ENCODE measurements at places on chromosomes 4 and X.

DNA sequence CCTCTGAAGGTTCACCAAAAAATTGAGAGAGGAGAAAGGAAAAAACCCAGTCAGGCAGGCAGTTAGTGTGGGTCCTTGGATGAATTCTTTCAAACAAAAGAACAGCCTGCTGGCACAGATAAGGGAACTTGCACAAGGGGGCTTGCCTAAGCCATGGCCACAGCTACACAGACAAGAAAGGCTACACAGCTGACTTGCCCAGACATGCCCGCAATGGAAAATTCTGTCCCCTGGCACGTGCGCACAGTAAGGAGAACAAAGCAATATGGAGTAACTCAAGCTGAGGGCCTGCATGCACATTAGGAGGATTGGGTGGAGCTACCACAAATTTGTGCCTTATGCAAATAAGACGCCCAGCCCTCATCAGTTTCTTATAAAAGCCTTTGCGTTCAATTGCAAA lies 512.5 kb upstream of the HTR2C start:
- no peak for DNase-seq

GRCh38 chr4:65457011-65457410 lies 213.3 kb downstream of the EPHA5 start:
- DNase-seq = no peak

DNA sequence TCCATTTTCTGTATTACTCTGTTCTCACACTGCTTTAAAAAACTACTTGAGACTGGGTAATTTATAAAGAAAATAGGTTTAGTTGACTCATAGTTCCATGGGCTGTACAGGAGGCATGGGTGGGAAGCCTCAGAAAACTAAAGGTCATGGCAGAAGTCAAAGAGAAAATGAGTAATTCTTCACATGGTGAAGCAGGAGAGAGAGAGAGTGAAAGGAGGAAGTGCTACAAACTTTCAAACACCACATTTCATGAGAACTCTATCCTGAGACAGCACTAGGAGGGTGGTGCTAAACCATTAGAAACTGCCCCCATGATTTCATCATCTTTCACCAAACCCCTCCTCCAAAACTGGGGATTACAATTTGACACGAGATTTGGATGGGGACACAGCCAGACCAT lies 108.0 kb upstream of the PBDC1 start:
- DNase-seq = no peak

DNA sequence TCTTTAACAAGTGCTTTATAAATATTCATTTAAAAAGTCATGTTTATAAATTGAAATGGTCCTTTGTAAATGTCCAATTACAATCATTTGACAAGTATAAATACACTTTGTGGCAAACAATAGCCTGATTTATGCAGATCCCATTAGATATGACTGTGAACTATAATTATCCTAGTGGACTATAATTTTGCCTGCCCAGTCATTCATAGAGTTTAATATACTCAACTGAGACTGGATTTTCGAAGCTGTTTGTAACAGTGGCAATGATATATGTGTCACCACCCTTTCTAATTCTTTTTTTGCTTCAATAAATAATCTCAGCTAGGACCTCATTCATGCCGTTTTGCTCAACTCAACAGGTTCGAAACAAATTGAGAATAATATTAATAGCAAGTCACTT lies 732.0 kb downstream of the PCDH18 start:
- no peak for DNase-seq

GRCh38 chrX:4909348-4909747 lies 1195.9 kb upstream of the PRKX start:
- DNase-seq = no peak

GRCh38 chr4:156100651-156101050 lies 147.0 kb upstream of the CTSO start:
- DNase-seq = no peak

DNA sequence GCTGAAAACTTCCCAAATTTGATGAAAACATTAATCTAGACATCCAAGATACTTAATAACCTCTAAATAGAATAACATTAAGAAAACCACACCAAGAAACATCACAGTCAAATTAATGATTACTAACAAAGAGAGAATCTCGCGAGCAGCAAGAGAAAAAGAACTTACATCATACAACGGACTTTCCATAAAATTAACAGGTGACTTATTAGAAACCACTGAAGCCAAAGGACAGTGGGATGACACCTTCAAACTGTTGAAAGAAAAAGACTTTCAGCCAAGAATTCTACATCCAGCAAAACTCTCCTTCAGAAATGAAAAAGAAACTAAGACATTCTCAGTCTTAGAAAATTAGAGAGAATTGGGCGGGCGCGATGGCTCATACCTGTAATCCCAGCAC lies 232.0 kb downstream of the SNCA start:
- DNase-seq = no peak

- no peak for DNase-seq
Measured at GRCh38 chrX:20653070-20653469, 386.4 kb upstream of the RPS6KA3 start.

DNA sequence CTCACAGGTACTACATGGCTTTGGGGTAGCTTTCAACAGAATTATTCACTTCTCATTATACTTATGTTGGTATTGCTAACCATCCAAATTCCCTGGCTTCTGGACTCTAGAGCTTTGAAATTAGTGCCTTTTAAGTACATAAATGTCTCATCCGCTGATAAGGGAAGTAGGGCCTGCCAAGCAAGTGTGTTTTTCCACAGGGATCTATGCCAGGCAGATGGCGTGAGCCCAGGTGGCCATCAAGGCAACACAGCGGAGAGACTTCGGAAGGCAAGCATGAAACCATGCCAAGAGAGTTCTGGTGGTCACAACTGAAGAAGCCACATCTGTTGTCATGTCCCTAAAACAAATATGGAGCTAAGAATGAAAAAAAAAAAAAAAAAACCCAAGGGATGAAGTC lies 503.1 kb upstream of the LCORL start:
- no peak for DNase-seq

DNA sequence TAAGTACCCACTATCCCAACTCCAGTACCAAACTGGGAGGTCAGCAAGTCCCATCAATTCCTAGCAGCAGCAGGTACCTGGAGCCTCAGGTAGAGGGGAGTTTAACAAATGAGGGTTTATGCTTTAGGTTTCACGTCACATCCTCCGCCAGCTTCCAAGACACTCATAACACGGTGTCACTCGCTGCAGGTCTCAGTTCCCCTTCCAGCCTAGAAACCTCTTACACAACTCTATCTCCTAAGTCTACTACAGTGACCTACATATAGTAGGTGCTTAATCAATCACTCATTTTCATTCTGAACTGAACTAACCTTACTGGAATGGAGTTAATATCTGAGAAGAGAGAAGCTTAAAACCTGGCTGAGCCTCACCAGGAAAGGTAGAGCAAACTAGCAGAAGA lies 96.0 kb downstream of the EFHC2 start:
- DNase-seq = no peak

GRCh38 chr4:98664959-98665358 lies 6.5 kb upstream of the TSPAN5 start:
- DNase-seq = no peak

GRCh38 chr4:8463811-8464210 lies 23.2 kb downstream of the TRMT44 start:
- DNase-seq = no peak

DNA sequence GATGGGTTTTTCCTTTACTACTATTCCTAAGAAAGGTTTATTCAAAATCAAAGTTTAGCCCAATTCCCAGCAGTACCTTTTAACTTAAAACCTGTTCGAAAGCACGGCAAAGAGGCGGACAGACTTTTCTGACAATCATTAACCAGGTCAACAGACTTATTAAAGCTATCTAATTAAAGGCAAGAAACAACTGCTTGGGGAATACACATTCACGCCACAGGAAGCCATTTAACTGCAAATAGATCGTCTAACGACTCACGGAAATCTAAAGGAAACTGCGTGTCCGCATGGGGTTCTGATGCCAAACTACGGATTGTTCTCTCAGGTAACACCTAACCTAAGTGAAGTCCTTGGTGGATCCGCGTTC lies 663 bp upstream of the USP53 start:
- DNase-seq = no peak

GRCh38 chr4:174828845-174829701 lies at the start of gene GLRA3:
Gene GLRA3 (minus strand): TSS chr4:174829247. CDS start chr4:174828811, 436 bp downstream.
- DNase-seq = peak; percentile 6

DNA sequence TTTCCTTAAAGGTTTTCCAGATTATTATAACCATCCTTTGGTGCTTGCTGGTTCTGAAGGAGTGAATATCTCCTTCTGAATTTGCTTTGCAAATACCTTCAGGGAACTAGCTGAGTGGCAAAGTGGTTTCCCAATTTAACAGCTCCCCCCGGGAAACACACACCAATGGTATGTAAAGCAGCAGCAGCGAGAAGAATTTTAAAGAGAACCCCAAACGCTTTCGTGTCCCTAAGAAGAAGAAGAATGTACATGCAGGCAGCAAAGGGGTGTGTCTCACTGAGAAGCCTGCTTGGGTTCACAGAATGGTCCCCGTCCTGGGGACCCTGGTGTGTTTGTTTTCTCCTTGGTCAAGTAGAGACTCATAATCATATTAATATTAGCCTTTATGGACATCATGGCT lies 4.2 kb upstream of the AKAP17A start:
- DNase-seq = no peak

DNA sequence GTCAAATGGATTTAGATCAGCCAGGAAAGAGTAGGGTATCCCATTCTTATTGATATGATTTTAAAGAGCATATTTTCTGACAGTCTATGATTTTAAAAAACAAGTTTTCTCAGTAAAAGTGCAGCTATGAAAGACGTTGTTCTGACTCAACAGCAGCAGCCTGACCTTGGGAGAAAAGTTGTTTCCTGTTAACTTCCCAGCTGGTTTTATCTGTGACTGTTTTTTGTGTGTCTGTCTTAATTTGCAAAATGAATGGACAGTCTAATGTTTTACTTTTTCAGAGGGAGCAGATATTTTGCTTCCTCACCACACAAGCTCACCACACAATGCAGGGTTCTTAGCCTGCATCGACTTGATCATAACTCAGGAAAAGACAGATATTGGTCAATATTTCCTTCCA lies 764 bp upstream of the MTHFD2L start:
- DNase-seq = no peak

DNA sequence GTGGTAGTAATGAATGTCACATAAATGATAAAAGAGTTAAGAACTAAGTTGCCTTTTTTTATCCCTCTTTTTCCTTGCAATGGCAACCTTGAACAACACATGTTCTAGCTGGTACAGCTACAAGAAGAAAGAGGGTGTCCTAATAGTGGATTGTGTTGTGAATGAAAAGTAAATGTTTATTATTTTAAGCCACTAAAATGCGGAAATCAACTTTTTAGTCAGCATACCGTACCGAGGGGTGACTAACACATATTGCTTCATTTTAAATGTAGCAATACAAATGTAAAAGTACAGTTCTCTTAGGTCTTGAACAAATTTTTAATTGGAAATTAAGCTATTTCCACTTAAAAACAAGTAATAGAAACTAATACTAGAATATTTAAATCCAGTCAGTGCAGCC lies 17.7 kb upstream of the AP1AR start:
- no peak for DNase-seq

DNA sequence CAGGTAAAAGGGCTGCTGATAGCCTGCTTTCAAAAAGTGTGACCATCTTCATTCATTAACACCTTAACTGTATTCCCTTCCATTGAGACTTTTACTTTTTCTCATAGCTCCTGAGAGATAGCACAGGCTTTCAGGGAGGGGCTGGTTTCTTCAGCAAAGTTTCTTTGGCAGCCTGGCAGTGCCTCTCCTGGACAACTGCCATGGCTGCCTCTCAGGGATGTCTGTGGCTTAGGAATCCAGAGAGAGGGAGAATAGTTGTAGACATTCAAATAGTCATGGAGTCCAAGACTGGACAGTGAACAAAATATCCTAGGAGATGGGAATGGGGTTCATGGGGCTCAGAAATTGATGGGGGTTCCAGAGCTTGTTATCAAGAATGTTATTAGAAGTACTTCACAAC lies 81.1 kb downstream of the FAM47B start:
- no peak for DNase-seq

GRCh38 chr4:53450773-53451172 lies 73.3 kb downstream of the FIP1L1 start:
- DNase-seq = no peak

DNA sequence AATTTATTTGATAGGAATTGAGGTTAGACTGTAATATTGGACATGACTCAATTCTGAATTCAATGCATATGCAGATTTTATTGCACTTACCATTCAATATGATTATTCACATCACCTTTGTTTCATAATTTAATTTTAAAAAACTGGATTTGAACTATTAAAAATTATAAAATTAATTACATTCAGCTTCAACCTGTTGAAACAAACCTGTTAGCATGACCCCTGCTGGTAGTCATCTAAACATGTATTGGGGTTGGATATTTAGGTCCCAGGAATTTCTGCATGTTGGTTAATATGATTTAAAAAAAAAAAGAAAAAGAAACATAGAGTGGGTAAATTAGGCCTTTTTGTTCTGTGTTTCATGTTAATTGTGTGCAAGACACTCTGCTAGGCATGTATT lies 85.9 kb downstream of the ARSJ start:
- no peak for DNase-seq

- no peak for DNase-seq
Measured at GRCh38 chr4:170805352-170805751, 715.6 kb upstream of the AADAT start.

GRCh38 chr4:80078346-80079092 lies 5.5 kb upstream of the ANTXR2 start:
- DNase-seq = no peak

GRCh38 chr4:184203300-184203699 lies 14.4 kb downstream of the ENPP6 start:
- no peak for DNase-seq

GRCh38 chrX:8849945-8850344 lies 48.8 kb upstream of the FAM9A start:
- no peak for DNase-seq

- no peak for DNase-seq
Measured at GRCh38 chr4:161097821-161098220, 1066.0 kb downstream of the FSTL5 start.

DNA sequence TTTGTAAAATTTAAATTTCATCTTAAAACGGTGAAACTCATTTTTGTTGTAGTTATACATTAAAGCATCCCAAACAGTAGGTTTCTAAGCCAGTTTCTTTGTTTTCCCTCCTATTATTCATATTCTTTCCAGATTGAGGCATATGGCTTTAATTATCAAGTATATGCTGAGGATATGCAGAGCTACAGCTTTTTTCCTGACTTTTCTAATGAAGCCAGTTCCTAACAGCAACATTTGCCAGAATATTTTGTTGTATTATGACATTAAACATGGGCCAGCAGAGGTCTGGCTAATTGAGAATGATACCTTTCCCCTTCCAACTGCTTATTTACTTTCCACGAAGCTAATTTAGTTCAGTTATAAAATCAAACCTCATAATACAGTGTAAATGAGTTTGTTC lies 75.3 kb downstream of the SLIT2 start:
- DNase-seq = no peak

- DNase-seq = no peak
Measured at GRCh38 chrX:148771440-148771839, 271.0 kb downstream of the AFF2 start.

GRCh38 chrX:153774576-153775292 lies 6.1 kb upstream of the SRPK3 start:
- no peak for DNase-seq
